ENCODE measurements at places on chromosomes 11 and 22. TPM values are rescaled to one million over a fixed set of nuclear protein-coding genes. Genes with fewer than 3 reads are reported as not detected.
A peak's percentile ranks its signal among the peaks of the same experiment; 100 is the strongest.

DNA sequence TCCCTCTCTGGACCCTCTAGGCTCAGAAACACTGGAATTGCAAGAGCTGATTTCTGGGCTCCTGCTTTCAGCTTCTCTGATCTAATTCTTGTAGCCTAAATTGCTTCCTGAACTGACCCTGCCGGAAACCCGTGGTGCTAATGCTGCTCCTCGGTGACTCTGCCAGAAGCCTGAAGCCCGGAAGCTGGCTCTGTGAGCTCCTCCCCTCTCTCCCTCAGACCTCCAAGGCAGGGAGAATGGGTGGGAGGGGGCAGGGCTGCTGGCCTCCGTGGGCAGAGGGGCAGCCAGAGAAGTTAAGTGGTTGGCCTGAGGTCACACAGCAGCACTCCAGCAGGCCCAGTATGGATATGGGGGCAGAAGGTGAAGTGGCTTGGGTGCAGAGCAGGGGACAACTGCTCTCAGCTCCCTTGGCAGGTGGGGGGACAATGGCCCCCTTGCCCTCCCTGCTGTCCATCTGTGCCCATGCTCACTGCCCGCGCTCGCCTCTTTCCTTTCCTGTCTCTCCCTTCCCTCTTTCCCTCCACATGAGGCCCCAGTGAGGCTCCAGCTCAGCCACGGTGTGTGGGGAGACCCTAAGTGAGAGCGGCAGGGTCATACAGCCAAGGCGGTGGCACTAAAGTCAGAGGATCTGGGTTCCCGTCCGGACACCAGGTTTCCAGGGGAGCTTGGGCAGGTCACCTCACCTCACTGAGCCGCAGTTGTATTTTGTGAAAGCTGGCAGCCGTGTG is 16.2 kb downstream of the CAPN5 start:
- peak; percentile 79 for DNase-seq

DNA sequence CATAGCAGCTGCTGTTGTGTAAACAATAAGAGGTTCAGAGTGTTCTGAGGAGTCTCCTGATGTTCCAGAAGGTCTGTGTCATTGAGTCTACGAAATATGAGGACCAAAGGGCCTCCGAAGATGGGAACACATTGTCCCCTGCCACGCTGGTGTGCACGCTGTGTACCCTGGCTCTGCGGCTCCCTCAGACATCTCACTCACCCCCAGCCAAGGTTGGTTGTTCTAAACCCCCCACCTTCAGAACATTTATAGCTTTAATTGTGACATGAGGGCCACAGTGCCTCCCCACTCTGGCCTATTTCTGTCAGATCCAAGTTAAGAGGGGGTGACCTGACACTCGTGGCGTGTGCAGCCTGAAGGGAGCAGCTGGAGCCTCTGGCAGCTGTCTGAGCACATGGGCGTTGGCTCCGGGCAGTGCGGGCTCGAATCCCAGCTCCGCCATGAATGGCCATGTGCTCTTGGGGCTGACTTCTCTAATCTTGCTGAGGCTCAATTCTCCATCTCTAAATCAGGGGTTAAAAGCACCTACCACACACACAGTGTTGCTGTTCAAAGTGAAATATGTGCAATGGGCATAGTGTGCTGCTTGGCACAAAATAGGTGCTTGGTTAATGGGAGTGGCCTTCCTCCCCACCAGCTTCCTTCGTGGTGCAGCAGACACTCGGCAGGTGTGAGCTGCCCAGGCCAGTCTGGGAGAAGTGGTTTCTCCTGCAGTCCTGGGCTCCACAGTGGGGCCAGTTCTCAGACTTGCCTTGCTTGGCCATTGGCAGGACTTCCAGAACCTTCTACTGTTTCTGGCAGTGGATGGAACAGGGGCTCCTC is 39.7 kb upstream of the MICAL2 start:
- no peak for DNase-seq

GRCh38 chr22:17946662-17947367 is 77.5 kb downstream of the MICAL3 start:
- peak; percentile 54 for DNase-seq

GRCh38 chr11:134282121-134283045 is 6.2 kb downstream of the GLB1L3 start:
- no peak for DNase-seq

Gene PDGFB
- total RNA-seq = 17.5 TPM

DNA sequence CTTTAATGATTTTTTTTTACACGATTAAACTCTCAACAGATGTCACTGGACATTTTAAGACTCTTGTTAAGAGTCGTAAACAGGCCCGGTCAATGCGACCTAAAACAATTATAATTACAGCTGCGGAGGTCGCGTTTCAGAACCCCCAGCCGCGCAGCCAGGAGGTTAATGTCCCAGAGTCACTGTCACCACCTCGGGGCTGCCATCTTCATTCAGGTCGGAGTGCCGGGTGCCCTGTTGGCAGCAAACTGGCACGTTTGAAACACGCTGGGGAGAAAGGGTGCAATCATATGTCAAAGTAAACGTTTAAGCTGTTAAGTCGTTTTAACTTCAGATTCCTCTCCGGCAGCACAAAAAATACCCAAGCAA is 711 bp upstream of the PHF21B start:
- no peak for DNase-seq

- DNase-seq = no peak
Observed at GRCh38 chr11:60854140-60854846, 1.5 kb downstream of the PTGDR2 start.

All from left cardiac atrium (tissue), 4 donors.